NCI-H2171 treated with DMSO at 0.1 percent for 48 hours (cell line): ENCODE measurements at places on chromosomes 13 and 19.

GRCh38 chr13:69496981-69497380, 610.6 kb upstream of the ATXN8OS start:
- DNase-seq: peak; percentile 85

DNA sequence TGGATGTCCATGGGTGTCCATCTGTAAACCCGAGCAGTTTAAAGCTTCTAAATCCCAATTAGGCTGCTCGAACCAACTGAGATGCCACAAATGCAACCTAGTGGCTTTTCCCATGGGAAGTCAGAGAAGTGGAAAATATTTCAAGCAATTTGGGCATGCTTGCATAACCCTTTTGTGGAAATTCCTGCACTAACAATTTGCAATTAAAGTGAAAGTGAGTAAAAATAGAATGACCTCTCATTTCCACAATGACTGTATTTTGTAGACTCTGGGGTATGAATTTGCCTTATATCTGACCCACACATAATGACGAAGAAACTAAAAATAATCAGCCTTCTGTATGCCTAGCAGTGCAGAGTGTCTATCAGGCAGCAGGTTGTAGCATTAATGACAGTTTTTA, 91.8 kb upstream of the TSC22D1 start:
- no peak for DNase-seq

DNA sequence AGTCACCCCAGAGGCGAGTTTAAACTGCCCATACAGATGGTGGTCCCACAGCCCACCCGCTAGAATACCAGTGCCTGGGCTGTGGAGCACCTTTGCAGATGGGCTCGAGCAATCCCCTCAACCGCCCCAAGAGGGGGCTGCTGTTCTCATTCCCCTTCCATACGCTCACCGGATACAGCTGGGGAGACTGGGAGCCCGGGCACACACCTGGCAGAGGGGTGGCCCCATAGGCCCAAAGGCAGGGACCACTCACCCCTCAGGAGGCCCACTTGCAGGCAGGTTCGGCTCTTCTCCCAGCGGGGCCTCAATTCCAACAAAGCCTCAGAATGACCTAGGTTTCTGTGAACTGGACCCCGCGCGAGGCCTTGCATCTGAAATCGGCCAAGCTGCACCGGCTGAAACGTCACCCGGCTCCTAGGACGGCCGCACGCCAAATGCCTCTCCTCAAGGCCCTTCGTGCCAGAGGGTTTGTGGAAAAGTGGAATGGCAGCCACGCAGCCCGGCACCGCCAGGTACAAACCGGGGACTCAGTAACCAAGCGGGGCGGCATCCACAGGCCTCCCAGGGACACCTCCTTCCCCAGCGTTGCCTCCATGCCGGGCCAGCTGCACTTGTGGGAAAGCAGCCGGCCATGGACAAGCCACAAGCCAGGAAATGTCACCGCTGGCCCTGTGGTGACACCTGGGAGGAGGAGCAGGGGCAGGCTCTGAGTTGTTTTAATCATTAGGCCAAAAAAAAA, 18.7 kb downstream of the MLLT1 start:
- no peak for DNase-seq

GRCh38 chr19:23774106-23774505, 15.4 kb upstream of the ZNF681 start:
- DNase-seq: no peak

DNA sequence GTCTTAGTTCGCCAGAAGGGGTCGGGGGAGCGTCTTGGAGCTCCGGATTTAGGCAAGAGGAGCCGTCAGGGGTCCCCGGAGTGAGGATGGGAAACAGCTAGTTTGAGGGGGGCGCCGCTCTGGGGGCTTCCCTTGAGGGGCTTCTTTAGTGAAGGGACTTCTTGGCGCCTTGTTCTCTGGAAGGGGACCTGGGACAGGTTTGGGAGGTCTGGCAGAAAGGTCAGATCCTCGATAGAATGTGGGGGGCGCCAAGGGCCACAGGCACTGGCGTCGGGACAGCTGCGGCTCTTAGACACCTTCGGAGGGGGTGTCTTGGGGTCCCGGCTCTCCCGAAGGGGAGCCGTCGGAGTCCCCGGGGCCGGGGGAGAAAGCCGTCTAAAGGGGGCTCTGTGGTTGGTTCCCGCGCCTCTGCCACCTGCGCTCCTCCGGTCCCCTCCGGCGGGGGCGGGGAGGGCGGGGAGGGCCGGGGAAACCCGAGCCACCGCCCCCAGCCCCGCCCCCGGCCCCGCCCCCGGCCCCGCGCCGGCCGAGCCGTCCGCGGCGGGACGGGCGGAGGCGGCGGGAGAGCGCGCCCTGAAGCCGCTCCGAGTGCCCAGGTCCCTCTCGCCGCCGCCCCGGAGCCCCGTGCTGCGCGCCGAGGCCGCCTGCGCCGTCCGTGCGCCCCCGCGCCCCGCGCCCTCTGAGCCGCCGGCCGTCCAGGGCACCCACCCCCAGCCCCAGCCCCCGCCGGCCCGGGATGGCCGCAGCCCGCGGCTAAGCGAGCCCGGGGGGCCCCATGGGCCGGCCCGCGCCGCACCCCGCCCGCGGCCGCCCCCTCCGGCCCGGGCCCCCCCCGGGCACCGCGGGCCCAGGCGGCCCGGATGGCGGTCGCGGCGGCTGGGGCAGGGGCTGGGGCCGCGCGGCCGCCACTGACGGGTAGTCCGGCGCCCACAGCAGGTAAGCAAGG, at the start of gene NRTN:
TSS of gene NRTN (plus strand) at position 552 of the 946 bp plus-strand sequence. CDS start 19,099 bp downstream, outside the sequence.
- peak; percentile 28 for DNase-seq

- DNase-seq: peak; percentile 57
Observed at GRCh38 chr19:38514812-38515633, 81.5 kb downstream of the RYR1 start.

GRCh38 chr13:71546881-71547280, 320.1 kb downstream of the DACH1 start:
- no peak for DNase-seq

DNA sequence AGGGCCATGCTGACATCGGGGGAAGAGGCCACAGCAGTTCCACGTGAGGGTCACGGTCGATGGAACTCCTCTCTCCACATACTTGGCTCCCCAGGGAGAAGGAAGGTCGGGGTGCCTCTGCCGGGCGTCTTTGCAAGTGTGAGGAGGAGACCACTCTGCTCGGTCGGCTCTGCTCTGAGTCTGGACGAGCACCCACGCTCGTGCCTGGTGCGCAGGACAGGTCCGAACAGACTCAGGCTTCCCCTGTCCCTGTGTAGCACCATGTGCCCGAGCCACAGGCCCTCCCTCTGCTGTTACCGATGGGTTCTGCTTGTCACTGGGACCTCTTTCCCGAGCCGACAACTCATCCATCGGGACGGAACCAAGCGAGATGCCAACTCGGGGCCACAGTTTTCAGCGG, 35.1 kb downstream of the TMEM255B start:
- no peak for DNase-seq

GRCh38 chr13:112184261-112184660, 117.3 kb downstream of the SOX1 start:
- DNase-seq: no peak

DNA sequence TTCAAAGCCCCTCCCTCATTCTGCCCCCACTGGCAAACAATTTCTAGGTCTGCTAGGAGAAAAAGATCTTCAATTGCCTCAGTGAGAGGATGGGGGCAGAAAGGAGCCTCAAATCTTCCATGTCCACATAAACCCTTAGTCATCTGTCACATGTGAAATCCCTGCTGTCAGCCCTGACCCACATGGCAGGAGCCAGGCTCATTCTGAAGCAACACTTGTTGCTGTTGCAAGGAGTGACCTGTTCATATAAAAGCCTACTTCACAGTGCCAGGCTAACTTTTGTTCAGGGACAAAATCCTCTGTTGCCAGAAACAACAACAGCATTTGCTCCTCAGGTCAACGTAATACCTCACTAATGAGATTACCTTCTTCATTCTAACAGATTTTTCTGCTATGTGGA, 70.5 kb downstream of the IRS2 start:
- no peak for DNase-seq

- no peak for DNase-seq
Observed at GRCh38 chr19:54252845-54253244, 4.2 kb downstream of the LILRB5 start.

- no peak for DNase-seq
Observed at GRCh38 chr13:40600149-40600751, 66.2 kb downstream of the FOXO1 start.

DNA sequence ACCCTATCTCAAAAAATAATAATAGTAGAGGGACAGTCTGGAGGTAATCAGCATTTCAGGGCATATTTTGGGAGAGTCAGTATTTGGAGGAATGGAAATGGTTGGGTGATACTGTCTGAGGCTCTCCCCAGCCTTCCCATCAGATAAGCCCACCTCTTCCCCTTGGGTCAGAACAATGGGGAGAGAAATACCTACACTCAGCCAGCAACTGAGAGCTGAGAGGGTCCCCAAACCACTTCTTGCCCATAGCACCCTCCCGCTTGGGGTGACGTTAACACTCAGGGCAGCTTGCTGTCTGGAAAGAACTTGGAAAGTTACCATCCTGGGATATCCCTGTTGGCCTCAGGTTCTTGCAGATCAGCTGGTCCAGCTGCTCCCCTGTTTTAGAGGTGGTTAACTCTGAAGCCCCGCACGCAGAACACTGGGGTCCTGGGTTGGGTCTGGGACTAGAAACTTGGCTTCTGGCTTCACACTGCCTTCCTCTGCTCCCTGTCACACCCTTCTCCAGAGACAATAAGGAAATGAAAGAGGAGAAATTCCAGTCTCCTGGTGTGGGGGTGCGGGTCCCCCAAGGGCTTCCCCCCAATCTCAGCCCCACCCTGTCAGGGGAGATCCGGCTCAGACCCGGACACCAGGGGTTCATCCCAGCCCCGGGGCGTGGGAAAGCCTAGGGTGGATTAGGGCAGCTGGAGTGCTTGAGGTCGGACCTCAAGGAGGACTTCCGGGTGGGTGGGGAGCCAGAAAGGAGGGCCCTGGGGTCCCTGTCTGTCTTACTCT, 2.5 kb downstream of the FOXA3 start:
- DNase-seq: no peak

DNA sequence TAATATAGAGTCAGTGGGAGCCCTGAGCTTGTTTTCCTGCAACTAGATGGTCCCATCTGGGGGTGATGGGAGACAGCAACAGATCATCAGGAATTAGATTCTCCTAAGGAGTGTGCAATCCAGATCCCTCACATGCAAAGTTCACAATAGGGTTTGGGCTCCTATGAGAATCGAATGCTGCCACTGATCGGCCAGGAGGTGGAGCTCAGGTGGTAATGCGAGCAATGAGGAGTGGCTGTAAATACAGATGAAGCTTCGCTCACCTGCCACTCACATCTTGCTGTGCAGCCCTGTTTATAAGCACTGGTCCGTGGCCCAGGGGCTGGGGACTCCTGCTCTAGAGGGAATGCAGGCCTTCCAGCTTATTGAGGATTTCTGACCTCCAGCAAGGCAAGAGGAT, 5.7 kb downstream of the ZNF558 start:
- DNase-seq: no peak

DNA sequence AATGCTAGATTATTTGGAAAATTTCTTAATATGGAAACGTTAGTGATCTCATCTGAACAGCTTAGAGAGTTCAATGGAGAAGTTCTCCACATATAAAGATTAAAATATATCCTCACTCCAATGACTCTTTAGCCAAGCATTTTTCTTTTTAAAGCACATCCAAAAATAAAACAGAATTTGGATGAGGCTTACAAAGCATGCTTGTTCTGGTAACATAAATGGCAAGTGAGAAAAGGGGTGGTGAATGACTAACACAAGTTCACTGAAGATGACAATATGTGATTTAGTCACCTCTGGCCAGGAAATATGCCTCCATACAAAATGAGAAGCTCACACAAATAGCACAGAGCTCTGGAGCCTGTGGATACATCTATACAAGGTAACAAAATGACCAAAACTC, 253.0 kb downstream of the PCDH20 start:
- no peak for DNase-seq

DNA sequence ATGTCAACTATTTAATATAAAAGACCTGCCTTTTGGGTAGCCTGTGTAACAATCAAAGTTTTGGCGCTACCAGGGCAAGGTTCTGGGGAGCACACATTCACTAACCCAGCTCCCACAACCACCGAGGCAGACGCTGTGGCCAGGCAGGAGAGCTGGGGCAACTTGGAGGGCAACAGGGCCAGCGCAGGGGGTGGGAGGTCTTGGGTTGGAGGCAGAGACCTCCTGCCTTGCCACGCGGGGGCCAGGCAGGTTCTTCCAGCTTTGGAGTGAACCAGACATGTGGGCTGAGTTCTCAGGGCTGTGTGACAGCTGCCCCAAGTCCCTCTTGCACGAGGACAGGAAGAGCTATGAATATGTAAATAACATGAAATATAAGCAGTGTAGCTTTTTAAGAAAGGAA, 30.3 kb upstream of the MCF2L start:
- DNase-seq: no peak

GRCh38 chr19:42553292-42554045, 25.2 kb upstream of the CEACAM1 start:
- DNase-seq: no peak

DNA sequence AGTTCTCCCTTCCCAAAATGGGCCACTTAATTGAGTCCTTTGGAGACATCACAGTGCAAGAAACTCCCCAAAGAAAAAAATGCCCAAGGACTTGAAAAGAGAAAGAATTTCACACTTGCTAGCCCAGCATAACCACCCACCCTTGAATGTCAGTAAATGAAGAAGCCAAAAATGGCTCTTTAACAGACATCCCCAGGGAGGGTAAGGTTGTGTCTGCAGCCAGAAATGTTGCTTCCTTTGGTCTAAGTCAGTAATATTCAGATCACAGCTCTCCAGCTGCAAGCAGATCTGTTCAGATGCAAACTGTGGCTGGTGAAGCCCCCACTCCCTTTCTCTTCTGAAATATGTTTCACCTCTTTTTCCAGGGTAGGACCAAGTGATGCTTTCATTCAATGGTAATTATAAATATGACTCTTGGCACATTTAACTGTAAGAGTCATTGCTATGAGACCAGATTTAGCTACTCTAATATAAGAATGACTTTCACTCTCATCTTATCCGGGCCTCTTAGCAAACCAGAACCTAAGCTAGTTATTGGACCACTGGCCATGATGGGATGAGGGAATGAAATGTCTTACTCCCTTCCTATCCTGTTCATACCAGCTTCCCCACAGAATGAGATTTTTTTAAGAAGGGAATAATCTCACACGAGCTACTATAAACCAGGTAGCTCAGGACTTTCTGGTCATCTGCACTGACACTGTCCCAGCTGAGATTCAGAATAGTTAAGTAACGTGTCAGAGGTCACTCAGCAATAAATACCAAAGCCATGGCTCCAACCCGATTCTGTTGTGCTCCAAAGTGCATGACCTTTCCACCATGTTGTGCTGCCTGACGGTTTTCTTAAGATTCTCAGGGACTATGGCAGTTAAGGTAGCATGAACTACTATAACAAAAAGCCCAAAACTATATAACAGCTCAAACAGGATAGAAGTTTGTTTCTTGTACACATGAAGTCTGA, 234.1 kb downstream of the FOXO1 start:
- DNase-seq: no peak

DNA sequence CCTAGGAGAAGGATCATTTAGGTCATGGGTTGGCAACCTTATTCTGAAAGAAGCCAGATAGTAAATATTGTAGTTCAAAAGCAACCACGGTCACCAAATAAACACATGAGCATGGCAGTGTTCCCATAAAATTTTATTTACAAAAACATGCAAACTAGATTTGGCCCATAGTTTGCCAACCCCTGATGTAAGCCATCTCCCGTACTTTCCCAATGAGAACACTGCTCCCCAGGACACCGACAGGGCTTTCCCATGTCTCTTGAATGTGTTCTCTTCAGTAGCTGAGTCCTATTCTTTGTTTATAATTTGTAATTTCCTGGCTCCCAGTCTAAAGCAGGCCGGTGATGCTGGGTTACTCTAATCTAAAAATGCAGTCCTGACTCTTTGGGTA, 239.6 kb downstream of the LHFPL6 start:
- DNase-seq: no peak

- DNase-seq: no peak
Observed at GRCh38 chr13:93797463-93797862, 570.9 kb downstream of the GPC6 start.
